ENCODE measurements at places on chromosomes 1 and 21.

- no peak for DNase-seq
Measured at GRCh38 chr1:43056460-43056859, 97.8 kb upstream of the SLC2A1 start.

DNA sequence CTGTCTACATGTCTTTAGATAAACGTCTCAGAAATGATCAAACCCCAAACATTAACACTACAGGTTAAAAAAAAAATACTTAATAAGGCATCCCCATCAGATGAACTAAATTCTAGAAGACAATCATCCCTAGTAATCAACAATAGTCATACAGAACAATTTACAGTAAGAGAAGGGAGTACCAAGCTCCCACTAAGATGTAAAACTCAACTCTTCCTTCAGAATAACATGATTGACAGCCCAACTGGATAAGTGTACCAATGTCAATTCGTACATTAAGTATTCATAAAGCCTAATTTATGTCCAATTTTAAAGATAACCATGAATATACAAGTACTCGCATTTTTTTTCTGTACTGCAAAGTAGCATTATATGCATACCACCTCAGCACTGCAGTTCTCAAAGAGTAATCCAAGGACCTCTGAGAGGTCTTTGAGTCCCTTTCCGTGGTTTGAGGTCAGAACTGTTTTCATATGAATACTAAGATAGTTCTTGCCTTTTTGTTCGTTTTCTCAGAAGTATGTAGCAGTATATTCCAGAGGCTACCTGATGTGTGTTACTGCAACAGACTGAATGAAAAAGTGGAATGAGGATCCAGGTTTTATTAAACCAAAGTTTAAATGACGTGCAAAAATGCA, 6.6 kb downstream of the SCAF4 start:
- no peak for DNase-seq

GRCh38 chr1:10514490-10515235, 39.9 kb downstream of the PEX14 start:
- no peak for DNase-seq

DNA sequence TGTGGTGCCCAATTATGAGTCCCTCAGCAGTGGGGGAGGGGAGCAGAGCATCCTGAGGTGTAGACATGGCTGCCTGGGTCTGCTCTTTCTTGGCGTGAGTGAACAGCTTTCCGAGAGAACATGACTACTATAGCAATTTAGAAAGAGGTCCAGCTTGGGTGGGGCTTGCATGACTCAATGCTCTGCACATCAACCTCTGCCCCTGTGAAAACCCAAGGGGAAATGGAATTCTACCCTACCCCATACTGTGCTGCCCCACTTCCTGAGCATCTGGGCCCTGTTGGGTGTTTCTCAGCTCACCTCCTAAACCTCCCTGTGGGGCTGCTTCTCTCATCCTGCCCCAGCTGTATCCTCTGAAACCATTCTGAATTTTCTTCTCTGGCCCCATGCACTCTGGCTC, 8.2 kb upstream of the AZIN2 start:
- DNase-seq, result no peak

GRCh38 chr1:91400133-91400725, 4.4 kb downstream of the HFM1 start:
- DNase-seq, result no peak

GRCh38 chr1:6674771-6675170, 26.8 kb downstream of the DNAJC11 start:
- no peak for DNase-seq

DNA sequence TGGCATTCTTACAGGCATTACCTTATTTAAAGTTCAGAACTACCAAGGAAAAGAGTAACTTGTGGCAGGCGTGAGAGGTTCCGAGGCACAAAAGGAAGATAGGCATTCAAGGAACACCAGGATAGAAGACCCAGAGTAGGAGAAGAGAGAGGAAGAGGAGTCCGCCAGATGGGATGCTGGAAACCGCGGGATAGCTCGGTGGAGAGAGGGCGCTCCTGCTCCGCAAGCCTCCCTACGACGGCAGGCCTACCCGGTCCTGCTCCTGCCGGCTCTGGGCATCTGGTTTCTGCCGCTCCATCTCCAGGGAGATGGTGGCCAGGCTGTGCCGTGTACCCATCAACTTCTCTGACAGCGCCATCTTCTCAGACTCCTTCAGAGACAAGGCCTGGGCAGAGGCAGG, 5.4 kb upstream of the NBPF1 start:
- no peak for DNase-seq

- DNase-seq, result no peak
Measured at GRCh38 chr1:198462365-198463019, 78.0 kb downstream of the ATP6V1G3 start.

- DNase-seq, result no peak
Measured at GRCh38 chr1:41528726-41529605, 44.5 kb upstream of the EDN2 start.

DNA sequence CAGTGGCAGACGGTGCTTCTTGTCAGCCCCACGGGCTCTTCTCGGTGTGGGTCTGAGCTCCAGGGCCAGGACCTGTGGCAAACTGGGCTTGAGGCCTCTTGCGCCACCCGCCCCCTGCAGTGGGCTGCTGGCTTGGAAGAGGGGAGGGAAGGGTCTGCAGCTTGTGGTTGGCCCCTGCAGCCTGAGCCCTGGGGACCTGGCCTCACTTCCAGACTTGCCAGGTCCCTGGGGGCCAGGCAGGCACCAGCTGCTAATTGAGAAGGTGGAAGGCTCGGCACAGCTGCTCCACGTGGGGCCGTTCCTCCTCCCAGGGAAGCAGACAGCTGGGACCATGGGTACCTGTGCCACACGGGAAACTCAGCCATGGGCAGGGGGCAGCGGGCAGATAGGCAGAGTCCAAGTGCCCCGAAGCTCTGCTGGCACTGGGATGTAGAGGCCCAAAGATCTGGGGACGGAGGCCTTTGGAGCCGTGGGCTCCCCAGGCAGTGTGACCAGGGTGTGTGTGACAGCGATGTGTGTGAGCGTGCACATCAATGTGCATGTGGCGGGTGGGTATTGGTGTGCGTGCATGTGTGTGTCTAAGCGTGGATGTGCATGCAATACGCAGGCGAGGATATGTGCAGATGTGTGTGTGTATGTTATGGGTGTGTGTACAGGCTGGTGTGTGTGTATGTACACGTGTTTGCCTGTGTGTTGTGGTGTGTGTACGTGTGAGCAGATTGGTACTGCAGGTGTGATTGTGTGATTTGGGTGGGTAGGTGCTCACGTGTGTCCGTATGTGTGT, 39.3 kb downstream of the TP73 start:
- no peak for DNase-seq

GRCh38 chr1:235843461-235843961, 23.2 kb downstream of the LYST start:
- peak; percentile 50 for DNase-seq

DNA sequence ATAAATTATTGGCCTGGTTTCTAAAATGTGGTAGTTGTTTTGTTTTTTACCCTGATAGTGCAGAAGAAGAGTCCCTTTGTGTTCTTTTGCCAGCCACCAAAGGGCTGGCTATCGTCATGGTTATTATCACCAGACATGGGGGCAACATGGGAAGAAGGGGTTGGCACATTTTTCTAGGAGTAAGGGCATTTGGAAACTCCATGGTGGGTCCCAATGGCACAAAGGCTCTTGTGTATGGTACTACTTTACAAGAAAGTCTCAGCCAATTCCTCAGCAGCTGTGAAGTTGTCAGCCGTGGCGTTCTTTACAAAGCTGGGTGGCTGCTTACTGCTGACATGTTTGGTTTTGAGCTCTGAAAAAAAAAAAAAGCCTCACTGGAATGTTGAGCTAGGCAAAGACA, 330.4 kb upstream of the ESRRG start:
- DNase-seq, result no peak

DNA sequence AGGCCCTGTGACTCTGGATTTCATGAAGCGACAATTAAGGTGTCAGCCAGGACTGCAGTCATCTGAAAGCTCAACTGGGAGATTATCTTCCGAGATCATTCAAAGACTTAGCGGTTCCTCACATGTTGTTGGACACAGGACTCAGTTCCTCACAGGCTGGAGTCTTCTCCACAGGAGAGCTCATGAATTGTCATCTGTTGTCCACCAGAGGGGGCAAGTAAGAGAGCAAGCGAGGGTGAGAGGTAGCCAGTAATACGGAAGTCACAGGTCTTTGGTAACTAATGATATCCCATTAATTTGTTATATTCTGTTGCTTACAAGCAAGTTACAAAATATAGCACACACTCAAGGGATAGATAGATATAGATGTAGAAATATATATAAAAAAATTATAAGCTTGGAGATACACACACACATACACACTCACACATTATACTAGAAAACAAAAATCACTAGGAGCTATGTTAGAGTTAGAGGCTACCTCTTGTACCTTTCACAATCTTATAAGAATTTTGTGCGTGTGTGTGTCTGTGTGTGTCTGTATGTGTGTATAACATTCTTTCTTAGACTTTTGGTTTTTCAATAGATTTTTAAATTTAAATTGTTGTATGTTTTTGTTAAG, 1695.3 kb downstream of the BRINP3 start:
- peak; percentile 71 for DNase-seq

DNA sequence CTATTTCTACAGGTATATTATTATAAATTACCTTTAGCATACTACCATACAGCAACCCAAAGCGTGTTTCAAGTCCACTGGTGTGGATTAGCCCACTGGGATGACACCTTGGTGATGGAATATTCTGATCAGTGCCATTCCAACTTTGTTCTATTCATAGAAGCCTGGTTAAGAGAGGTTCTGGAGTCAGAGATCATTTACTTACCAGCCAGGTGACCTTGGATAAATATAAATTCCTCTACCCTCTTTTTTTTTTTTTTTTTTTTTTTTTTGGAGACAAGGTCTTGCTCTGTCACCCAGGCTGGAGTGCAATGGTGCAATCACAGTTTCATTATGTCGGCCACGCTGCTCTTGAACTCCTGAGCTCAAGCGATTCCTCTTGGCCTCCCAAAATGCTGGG, at the start of gene SPATA45:
TSS of gene SPATA45 (minus strand) at position 101 of the 400 bp plus-strand sequence. CDS start 11,500 bp downstream, outside the sequence.
- DNase-seq, result no peak

DNA sequence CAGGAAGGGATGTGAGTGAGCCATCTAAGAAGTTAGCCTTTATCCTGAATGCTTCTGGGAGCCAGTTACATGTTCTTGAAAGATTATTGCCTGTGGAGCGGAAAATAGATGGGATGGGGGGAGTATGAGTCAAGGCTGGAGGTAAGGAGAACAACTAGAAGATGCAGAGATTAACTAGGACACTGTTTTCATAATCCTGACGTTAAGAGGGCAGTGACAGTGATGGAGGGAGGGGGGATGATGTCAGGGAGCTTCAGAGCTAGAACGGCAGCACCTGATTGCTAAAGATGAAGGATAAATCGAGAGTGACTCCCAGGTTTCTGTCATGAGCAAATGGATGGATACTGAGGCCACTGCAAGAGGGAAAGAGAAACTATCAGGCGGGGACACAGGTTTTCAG, 10.0 kb upstream of the RCSD1 start:
- no peak for DNase-seq

DNA sequence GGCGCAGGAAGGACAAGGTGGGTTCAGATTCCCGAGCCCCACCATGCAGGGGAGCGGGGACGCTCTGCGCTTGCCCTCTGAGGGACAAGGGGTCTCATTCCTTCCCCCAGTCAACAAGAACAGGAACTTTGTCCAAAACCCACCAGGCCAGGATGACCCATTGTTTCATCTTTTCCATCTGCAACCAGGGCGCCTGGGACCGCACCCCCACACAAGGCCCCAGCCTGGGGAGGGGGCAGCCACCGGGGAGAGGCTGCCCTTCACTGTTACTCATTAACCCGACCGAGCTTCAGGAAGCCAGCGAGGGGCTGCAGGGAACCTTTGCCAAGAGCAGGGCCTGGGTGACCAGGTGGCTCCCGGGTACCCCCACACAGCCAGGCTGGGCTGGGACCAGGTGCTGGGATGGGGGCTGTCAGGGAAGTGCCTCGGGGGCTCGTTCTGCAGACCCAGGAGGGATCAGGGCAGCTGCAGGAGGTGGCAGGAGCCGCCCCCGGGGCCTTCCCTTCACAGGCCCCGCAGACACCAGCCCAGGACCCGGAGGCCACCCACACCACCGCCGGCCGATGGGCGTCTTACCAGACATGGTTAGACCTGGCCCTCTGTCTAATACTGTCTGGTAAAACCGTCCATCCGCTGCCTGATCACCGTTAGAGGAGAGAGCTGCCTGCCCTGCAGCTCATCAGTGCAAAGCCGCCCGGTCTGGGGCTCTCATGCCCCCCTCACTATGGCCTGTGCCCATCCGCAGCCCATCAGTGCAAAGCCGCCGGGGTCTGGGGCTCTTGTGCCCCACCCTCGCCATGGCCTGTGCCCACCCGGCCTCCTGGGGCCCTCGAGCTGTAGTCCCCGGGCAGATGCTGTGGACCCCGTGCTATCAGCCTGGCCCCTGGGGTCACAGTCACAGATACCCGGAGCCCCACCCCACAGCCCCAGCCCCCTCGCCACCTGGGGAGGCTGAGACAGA, 4.9 kb upstream of the TTLL10 start:
- no peak for DNase-seq

DNA sequence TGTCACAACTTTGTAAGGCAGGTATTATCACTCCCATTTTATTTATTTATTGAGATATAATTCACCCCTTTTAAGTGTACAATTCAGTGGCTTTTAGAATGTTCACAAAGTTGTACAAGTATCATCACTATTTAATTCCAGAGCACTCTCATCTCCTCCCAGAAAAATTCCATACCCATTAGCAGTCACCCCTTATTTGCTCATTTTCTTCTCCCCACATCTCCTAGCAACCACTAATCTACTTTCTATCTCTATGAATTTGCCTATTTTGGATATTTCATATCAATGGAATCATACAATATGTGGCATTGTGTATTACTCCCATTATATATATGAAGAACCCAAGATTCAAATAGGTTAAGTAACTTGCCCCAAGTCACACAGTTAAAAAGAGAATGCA, 7.0 kb downstream of the DSTYK start:
- DNase-seq, result no peak

DNA sequence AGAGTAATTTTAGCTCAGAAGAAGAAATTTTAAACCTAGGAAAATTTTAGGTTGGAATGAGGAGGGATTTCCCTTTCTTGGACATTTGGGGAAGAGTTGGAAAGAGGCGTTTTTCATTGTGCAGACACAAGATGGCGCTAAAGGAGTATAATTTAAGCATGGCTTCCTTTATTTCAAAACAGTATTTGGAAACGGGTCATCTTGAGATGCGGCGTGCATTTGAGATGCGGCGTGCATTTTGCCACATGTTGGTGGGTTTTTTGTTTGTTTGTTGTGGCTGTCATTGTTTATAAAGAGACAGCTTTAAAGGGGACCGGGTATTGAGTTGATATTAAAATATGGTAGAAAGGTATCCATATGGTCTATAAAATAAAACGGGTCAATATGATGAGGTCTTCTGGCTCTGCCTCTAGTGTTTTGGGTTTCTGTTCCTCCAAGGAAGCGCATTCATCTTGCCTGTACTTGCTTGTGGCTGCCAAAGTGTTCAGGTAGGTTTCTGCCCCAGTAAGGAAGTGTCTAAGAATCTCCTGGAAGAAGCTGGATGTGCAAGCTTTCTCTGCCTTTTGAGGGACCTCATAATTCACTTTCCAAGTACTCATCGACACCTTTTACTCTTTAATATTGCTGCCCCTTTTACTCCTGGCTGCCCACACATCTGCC, 210.3 kb downstream of the SLC35F3 start:
- peak; percentile 61 for DNase-seq

GRCh38 chr1:169514566-169515270, 29.0 kb upstream of the SLC19A2 start:
- no peak for DNase-seq
